ENCODE measurements at places on chromosomes 13 and 19.

DNA sequence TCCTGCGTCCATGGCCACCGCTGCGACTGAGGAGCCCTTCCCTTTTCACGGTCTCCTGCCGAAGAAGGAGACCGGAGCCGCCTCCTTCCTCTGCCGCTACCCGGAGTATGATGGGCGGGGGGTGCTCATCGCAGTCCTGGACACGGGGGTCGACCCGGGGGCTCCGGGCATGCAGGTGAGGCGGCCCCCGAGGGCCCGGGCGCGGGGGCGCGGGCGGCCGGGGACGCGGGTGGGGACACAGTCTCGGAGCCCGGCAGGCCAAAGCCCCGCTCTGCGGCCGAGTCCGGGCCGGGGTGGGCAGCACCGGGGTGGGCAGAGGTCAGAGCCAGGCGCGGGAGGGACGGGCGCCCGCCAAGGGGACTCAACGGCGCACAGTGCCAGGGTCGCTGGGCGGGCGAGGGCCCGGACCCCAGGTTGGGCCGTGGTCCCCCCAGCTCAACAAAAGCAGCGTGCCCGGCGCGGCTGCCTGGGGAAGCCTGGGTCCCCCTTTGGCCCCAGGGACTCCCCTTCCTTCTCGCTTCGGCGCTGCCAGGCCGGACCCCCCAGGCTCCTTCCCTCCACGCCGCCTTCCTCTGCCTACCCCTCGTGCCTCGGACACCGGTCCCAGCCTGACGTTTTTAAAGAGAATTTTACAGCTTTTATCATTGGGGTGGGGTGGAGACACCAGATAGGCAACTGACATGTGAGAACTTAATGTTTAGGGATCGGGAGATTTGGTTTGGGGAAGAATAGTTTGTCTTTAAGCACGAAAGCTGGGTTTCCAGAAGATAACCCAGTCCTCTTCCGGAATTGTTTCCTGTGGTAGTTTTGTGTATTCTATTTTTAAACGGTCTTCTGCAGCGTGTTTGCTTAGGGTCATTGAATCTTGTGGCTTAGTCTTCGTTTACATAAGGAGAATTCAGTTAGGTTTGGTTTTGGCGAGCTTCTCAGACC is 509 bp downstream of the TPP2 start:
- no peak for DNase-seq

DNA sequence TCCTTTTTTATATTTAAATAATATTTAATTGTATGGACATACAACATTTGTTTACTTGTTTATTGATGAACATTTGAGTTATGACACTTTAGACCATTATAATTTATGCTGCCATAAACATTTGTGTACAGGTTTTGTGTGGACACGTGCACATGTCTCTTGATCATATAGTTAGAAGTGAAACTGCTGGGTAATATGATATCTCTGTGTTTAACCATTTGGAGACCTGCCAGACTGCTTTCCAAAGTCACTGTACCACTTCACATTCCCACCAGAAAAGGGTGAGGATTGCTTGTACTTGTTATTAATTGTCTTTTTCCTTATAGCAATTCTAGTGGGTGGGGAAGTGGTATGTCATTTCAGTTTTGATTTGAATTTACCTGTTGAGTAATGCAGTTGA is 145.6 kb upstream of the KLHL1 start:
- no peak for DNase-seq

DNA sequence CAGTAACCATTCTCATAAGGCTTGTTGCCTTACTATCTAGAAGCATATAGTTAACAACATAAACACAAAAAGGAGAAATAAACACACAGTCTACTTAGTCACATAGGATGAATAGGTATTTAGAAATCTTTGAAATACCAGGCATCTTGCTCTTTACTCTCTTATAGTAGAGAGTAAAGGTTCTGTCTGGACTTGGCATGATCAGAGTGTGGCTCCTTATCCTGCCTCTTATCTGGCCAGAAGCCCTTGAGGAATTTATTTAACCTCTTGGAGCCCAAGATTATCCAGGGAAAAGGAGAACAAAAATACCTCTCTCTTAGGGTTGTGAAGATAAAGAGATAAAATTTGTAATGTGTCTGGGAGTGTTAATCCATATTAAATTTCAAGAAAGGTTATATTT is 100.2 kb upstream of the MBNL2 start:
- no peak for DNase-seq

- no peak for DNase-seq
Measured at GRCh38 chr19:53877361-53877766, 4.6 kb upstream of the PRKCG start.

DNA sequence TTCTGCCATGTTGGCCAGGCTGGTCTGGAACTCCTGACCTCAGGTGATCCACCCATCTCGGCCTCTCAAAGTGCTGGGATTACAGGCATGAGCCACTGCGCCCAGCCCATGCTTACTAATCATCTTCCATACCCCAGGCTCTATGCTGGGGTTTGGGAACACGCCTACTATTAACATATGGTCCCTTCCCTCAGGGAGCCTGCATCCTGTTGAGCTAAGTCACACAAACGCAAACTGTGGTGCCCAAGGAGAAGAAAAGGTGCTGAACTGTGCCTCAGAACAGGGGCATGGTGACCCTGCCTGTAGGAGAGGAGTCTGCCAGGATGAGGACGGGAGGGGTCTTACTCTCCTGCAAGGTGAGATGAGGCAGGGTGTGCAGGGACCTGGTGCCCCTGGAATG is 5.6 kb downstream of the MICOS13 start:
- no peak for DNase-seq

DNA sequence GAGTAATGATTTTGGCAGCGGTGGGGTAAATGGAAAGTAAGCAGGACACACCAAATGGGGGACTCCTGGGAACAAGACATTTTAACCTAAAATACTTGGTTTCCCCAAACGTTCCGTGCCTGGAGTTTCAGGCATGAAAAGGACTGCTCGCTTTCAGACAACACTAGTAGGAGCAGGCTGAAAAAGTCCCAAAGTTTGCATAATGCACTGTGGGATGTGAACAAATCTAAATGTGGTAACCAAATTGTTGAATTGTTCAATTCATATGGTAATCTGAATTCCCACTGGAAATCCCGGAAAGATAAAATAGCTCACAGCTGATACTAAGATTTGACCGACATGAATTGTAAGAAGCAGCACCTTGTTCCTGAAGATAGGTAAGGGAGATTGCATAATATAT is 467.2 kb upstream of the ARGLU1 start:
- DNase-seq = no peak

- no peak for DNase-seq
Measured at GRCh38 chr19:1233115-1233667, 4.6 kb downstream of the CBARP start.

DNA sequence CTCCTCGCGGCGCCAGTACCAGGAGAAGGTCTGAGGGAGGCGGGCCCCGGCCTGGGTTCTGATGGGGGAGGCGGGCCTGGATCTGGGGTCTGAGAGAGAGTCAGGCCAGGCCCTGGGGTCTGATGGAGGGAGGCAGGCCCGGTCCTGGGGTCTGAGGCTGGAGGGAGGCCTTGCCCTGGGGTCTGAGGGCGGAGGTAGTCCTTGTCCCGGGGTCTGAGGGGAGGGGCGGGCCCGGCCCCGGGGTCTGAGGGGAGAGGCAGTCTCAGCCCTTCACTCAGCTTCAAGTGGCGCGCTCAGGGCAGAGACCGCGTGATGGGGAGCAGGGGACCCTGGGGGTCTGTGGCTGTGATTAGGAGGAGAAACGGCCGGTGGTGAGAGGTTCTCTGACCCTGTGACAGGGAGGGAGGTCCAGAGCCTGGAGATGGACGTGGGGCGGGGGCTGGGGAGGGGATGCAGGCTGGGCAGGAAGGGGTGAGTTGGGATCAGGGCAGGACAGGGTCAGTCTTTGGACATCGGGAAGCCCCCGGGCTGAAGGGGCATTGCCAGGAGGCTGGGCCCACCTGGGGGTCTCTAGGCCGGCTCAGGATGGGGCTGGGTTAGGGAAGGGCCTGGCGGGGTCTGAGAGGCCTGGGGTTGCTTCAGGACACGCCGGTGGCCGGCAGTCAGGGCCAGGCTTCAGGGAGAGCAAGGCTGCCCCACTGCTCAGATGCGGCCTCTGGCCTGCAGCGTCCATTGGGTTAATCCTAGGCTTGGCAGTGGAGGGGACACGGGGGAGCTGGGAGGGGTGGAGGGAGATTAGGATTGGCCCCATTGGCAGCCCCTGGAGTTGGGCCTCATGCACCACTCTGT is 18.7 kb downstream of the HCN2 start:
- DNase-seq = no peak

- DNase-seq = no peak
Measured at GRCh38 chr13:88627071-88627470, 955.9 kb downstream of the SLITRK5 start.

GRCh38 chr13:111909971-111910671 is 156.8 kb upstream of the SOX1 start:
- DNase-seq = no peak

GRCh38 chr19:42233106-42233505 is 9.3 kb downstream of the GSK3A start:
- DNase-seq = no peak

- no peak for DNase-seq
Measured at GRCh38 chr13:30807392-30807791, 72.0 kb downstream of the ALOX5AP start.

GRCh38 chr13:46320406-46320805 is 66.6 kb downstream of the RUBCNL start:
- DNase-seq = no peak

GRCh38 chr13:58500938-58501337 is 869.4 kb downstream of the PCDH17 start:
- no peak for DNase-seq

GRCh38 chr13:29496241-29496712 is 99.2 kb downstream of the SLC7A1 start:
- no peak for DNase-seq

- no peak for DNase-seq
Measured at GRCh38 chr19:5172859-5173630, 167.6 kb downstream of the PTPRS start.

DNA sequence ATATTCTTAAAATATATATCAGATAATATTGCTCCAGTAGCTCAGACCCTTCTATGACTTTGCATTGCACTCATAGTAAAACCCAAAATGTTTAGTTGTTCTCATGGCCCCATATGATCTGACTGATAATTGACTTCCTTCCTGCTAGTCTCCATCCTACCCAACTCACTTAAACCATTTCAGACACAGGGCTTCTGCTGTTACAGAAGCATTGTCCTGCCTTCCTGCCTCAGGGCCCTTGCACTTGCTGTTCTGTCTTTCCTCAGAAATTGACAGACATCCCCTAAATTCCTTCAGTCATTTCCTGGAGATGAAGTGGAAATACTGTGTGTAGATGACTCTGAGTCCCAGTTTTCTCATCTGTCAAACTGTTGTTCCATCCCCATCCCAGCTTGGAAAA is 19.7 kb downstream of the FBXL12 start:
- DNase-seq = no peak

DNA sequence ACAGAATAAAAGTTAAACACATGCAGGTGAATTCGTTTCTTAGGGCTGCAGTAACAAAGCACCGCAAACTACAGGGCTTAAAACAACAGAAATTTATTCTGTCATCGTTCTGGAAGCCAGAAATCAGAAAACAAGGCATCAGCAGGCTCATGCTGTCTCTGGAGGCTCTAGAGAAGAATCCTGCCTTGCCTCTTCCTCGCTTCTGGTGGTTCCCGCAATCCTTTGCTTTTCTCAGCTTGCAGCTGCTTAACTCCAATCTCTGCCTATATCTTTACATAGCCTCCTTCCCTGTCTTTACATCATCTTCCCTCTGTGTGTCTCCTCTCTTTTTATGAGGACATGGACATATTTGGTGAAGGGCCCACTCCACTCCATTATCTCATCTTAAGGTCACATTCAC is 6.2 kb upstream of the NBEA start:
- no peak for DNase-seq

DNA sequence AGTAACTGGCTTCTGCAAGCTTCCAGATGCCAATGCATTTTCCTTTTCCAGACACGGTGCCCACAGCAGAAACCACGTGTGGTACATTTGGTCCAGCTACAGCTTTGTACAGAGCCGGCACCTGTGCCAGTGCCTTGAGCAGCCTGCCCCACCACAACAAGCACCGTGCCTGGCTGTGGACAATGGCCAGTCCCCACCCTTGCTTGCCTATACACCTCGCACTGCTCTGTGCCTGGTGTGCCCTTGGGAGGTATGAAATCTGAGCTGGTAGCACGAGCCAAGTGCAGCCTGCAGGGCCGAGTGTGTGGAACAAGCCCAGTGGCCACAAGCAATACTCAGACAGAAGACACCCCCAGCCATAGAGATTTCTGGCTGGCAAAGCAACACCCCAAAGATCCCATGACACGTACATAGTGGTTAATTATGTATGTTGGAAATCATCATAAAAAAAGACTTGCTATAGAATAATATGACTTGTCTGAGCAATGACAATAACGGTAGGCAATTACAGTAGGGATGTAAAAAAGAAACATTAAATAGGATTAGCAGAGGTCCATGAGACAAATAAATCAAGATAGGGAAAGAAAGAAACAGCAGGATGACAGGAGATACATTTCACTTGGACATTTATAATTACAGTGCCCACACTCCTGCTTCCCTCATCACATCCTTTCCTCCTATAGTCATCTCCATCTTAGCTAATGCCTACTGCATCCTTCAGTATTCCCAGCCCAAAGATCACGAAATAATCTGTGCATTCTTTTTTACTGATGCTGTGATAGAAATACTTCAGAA is 1399.5 kb downstream of the PCDH9 start:
- DNase-seq = no peak

DNA sequence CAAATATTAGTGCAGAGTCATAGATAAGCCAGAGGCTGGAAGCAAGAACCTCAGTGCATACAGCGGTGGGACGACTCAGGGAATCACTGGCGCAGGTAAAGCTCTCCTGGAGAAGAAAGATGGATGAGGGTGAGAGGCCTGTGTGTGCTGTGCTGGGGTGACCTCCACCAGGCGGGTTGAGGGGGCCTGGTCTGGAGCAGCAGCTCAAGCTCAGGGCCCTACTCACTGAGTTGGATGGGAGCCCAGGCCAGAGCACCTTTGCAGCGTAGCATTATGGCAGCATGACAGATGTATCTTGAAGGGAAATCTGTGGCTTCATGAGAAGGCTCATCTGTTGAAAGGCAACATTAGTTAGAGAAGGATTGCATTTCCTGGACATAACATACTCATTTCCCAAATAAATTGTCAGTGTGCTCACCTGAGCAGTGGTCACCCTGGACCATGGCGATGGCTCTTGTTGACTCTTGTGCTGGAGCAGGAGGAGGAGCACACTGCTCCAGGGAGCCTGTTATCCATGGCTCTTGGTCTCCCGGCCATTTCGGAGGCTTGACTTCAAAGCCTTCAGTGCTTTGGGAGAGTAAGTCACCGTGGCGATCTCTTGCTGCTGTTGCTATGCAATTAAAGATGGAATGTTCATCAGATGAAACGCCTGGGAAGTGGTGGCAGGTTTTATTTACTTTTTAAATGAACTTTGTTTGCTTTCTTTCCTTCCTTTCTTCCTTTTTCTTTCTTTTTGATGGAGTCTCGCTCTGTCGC is 25.0 kb downstream of the HNRNPM start:
- no peak for DNase-seq
